ENCODE measurements at places on chromosomes 12 and 14.

- DNase-seq: no peak
Observed at GRCh38 chr14:84343656-84344055, 1186.3 kb upstream of the FLRT2 start.

GRCh38 chr12:43292699-43293098 is 259.3 kb downstream of the ADAMTS20 start:
- no peak for DNase-seq

- no peak for DNase-seq
Observed at GRCh38 chr12:8827551-8828256, 5.3 kb downstream of the A2ML1 start.

DNA sequence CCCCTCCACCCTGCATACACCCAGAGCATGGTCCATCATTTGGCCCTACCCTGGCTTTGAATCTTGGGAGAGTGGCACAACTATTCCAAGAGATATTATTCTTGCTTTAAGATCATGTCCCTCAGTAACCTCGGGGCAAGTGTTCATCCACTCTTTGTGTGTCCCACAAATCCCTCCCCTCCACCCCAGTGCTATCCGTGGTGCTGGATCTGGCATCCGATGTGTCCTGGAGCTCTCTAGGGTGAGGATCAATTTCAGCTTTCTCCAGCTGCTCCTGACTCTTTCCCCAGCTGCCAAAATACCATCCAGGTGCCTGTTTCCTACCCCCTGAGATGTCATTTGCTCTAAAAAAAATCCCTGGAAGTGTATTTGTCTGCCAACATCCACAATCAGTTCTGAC is 64.8 kb upstream of the CMKLR1 start:
- DNase-seq: no peak

GRCh38 chr12:122937622-122938091 is 28.6 kb downstream of the ABCB9 start:
- no peak for DNase-seq

GRCh38 chr12:5733136-5733755 is 211.8 kb downstream of the ANO2 start:
- DNase-seq: no peak

GRCh38 chr12:25840678-25841465 is 117.6 kb upstream of the RASSF8 start:
- DNase-seq: no peak

DNA sequence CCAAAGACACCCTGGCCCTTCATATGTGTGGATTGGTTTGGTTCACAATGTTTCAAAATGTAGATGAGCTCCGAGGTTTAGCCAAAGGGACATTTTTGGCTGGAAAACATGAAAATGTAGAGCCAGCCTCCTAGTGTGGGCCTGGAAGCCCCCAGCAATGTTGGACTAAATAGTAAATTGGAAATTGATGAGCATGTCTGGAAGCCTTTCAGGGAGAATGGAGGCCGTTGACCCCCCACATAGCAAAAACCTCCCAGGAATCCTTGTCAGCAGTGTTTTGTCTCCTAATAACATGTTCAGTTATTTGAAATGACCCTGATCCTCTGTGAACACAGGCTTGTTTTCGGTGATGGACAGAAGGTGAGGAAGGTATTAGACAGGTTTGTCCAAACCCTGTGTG is 65.1 kb upstream of the TBX3 start:
- DNase-seq: no peak

- DNase-seq: no peak
Observed at GRCh38 chr12:31950088-31950487, 9.1 kb upstream of the RESF1 start.

DNA sequence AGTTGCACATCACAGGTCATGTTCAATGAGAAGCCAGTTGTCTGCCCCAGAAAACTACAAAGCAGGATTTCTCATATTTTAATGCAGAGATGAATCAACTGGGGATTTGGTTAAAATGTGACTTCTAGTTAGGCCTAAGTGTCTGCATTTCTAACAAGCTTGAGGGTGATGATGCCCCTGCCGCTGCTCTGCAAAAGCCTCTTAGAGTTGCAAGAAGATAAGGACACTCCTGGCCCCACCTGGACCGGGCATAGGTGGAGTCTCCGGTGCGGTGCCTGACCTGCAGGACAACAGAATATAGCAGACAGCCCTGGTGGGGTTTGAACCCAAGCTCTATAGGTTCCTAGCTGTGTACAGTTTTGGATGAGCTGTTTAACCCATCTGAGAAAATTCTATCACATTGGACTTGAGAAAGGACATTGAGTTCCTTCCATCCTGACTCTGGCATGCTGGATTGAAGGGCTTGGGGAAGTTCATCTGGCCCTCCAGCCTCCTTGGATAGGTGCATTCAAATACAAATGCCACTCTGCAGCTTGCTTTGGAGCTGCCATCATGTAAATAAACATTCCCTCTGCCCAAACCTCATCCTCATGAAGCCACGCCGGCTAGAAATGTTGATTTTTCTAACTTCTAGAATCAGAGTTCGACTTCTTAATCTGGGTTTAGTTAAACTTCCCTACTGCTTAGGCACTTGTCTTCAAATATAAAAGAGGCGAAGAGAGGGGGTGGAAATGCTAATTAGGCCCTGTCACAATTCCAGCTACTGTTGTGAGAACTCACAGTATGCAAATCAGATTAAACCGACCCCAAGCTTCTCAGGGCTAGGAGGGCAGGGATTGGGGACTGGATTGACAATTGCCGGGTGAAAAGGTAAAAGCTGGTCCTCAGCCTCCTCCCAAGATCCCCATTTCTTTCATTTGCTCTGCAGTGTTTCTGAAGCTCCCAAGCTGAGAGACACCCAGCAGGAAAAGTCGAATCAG is 1225.6 kb downstream of the VRK1 start:
- no peak for DNase-seq

DNA sequence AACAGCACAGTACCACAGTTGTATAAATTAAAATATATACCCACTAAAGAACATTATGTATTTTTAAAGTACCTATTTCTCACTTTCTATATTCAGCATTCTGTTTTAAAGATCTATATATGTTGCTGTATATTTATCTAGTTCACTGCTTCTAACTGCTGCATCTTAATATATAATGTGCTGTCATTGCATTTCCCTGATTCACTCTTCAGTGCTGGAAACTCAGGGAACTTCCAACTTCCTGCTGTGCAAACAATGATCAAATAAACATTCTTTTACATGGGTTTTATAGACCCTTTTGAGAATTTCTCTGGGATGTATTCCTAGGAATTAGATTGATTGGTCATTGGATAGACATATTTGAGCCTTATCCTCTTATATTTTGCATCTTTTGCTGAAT is 379.1 kb downstream of the APAF1 start:
- no peak for DNase-seq

- no peak for DNase-seq
Observed at GRCh38 chr14:36238666-36239363, 62.3 kb upstream of the PTCSC3 start.

Data from RPMI8226 (cell line).